CD4-positive, alpha-beta memory T cell (primary cell): ENCODE measurements at places on chromosomes 11 and 22.

- no peaks in the 10 kb centered on the region for H3K27me3 ChIP-seq
- no peaks in the 10 kb centered on the region for H3K4me1 ChIP-seq
- H3K27ac ChIP-seq: no peak overlapping the region
These were observed 87.6 kb downstream of the LARGE1 start for GRCh38 chr22:33832558-33833151.

DNA sequence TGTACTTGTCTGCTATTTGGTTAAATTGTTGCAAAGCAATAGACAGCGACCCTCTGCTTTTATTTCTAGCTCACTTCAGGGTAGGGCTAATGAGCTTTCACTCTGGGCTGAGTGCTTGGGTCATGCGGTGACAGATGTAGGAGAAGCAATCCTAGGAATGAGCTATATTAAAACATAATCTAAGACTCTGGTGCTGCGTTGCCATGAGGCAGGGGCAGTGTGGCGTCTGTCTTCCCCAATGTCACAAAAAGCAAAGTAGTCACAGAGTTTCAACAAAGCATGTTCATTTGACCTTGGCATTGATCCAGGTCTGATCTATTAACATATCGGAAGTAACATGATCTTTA is 55.5 kb upstream of the GRAMD1B start:
- no peak for DNase-seq
- H3K27me3 ChIP-seq: no peaks in the 10 kb centered on the region
- H3K4me1 ChIP-seq: no peaks in the 10 kb centered on the region
- no peaks in the 10 kb centered on the region for H3K36me3 ChIP-seq

- H3K27ac ChIP-seq: no peak overlapping the region
- no peak overlapping the region for H3K4me3 ChIP-seq
- H3K36me3 ChIP-seq: no peaks in the 10 kb centered on the region
- H3K4me1 ChIP-seq: peaks cover 11% of the 10 kb centered on the region
- peaks cover 12% of the 10 kb centered on the region for H3K27me3 ChIP-seq
These were observed 1.1 kb downstream of the CAVIN3 start for GRCh38 chr11:6319001-6319703.

DNA sequence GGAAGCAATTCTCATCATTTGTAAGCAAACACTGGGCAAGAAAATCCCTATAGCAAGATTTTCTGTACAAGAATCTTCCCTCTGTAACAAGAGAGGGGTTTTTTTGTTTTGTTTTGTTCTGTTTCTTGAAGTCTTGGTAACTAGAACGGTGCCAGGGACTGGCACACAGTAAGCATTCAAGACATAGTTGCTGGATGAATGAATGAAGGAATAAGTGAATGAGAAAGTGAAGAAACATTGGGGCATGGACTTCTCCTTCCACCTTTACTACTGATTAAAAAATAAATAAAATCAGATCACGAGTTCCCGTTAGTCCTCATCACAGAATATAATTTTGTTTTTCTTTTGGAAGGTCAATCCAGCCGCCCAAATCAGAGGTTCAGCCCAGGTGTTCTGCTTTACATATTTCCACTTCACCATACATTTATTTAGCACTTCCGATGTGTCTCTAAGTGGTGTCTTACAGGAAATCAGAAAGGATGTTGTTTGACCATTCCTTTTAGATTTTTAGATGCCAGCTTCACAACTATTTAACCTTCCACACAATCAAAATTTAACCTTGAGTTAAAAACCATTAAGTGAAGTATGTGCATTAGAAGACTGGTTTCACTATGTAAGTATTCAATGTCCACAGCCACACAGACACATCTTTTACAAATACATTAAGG is 281.2 kb downstream of the CADM1 start:
- H3K27me3 ChIP-seq: no peaks in the 10 kb centered on the region
- H3K4me3 ChIP-seq: no peak overlapping the region
- DNase-seq: no peak
- H3K27ac ChIP-seq: no peak overlapping the region
- no peaks in the 10 kb centered on the region for H3K36me3 ChIP-seq

DNA sequence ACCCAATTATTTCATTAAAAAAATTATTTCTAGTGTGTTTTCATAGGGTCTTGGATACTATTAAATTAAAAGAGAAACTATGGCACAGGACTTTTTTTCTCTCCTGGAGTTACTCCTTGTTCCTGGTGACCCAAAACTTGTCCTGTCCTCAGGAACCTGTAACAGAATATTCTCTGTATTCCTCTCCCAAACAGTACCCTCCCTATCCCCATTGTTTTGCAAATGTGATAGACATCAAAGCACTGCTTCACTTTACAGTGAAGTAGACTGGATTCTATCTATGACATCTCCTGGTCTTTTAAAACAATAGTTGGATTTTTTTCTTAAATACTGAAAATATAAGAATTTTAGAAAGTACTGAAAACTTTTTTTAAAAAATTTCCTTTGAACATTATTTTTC is 37.2 kb downstream of the FAR1 start:
- peaks cover 5% of the 10 kb centered on the region for H3K36me3 ChIP-seq
- DNase-seq: no peak
- no peaks in the 10 kb centered on the region for H3K4me1 ChIP-seq
- no peak overlapping the region for H3K27ac ChIP-seq

- no peak overlapping the region for H3K27ac ChIP-seq
- no peak overlapping the region for H3K4me3 ChIP-seq
- no peaks in the 10 kb centered on the region for H3K4me1 ChIP-seq
- H3K36me3 ChIP-seq: no peaks in the 10 kb centered on the region
- H3K27me3 ChIP-seq: no peaks in the 10 kb centered on the region
These were observed 566.8 kb upstream of the KIRREL3 start for GRCh38 chr11:127567237-127567932.

- no peak overlapping the region for H3K4me3 ChIP-seq
- no peaks in the 10 kb centered on the region for H3K36me3 ChIP-seq
- H3K27me3 ChIP-seq: no peaks in the 10 kb centered on the region
- H3K27ac ChIP-seq: no peak overlapping the region
These were observed 152.5 kb downstream of the FBXO7 start for GRCh38 chr22:32627091-32627490.

DNA sequence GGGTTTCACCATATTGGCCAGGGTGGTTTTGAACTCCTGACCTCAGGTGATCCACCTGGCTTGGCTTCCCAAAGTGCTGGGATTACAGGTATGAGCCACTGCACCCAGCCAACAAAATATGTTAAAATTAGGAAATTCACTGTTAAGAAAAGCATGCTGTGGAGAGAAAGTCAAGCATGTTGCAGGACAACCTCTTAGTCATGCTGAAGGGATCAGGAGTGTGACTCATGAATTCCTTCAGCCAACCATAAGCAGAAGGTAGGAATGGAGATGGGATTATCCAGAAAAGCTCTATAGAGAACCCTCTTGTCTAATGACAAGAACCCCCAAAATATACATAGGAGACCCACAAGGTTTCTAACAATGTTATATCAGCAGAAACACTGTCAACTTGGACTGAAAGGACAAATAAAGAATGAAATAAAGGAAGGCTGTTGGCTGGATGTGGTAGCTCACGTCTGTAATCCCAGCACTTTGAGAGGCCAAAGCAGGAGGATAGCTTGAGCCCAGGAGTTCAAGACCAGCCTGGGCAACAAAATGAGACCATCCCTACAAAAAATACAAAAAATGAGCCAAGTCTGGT is 16.0 kb downstream of the MRTFA start:
- no peak overlapping the region for H3K4me3 ChIP-seq
- H3K4me1 ChIP-seq: no peaks in the 10 kb centered on the region
- H3K36me3 ChIP-seq: no peaks in the 10 kb centered on the region
- no peak overlapping the region for H3K27ac ChIP-seq

- peaks cover 3% of the 10 kb centered on the region for H3K4me1 ChIP-seq
- H3K4me3 ChIP-seq: no peak overlapping the region
- no peak overlapping the region for H3K27ac ChIP-seq
- H3K27me3 ChIP-seq: no peaks in the 10 kb centered on the region
- peaks cover 94% of the 10 kb centered on the region for H3K36me3 ChIP-seq
- DNase-seq: no peak
These were observed 72.0 kb downstream of the FLI1 start for GRCh38 chr11:128765571-128766549.

DNA sequence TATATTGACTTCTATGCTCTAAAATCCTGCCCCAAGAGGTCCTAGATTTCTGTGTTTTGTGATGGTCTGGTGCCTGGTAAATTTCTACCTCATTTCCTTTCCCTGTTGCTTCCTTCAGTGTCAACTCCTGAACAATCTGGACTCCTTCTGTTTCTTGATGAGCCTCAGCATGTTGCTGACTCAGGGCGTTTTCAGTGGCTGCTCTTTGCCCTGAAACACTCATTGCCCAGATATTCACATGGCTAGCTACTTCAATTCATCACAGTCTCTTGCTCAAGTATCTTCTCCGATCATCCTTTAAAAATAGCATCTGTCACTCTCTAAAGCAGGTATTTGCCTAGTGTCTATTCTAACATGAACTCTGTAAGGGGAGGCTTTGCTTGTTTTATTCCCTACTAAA is 526.3 kb upstream of the RAG2 start:
- no peaks in the 10 kb centered on the region for H3K4me1 ChIP-seq
- H3K36me3 ChIP-seq: no peaks in the 10 kb centered on the region
- no peak for DNase-seq
- no peak overlapping the region for H3K4me3 ChIP-seq
- H3K27ac ChIP-seq: no peak overlapping the region

DNA sequence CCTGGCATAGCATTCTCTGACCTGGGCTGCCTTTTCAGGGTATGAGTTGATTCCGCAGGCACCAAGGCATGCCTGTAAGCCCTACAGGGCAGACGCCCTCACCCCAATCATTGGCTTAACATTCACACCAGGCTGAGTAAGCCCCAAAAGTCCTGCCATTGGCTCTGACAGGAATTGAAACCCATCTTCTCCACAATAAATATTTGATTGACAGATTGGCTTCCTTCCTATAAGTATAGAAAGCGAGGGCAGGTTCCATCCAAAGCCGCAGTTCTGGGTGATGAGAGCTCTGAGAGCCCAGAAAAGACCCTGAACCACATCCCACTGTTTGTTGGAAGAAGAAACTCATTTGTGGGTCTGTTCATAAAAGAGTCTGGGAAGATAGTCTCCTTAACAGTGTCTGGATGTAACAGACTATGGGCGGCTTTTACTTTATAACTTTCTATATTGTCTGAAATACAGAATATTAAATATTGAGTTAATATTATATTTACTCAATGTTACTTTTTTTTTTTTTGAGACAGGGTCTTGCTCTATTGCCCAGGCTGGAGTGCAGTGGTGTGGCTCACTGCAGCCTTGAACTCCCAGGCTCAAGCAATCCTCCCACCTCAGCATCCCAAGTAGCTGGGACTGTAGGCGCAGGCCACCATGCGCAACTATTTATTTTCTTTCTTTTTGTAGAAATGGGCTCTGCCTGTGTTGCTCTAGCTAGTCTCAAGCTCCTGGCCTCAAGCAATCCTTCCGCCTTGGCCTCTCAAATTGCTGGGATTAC is 46.8 kb downstream of the FAM83F start:
- peaks cover 16% of the 10 kb centered on the region for H3K4me1 ChIP-seq
- DNase-seq: no peak
- no peaks in the 10 kb centered on the region for H3K27me3 ChIP-seq
- no peak overlapping the region for H3K27ac ChIP-seq

DNA sequence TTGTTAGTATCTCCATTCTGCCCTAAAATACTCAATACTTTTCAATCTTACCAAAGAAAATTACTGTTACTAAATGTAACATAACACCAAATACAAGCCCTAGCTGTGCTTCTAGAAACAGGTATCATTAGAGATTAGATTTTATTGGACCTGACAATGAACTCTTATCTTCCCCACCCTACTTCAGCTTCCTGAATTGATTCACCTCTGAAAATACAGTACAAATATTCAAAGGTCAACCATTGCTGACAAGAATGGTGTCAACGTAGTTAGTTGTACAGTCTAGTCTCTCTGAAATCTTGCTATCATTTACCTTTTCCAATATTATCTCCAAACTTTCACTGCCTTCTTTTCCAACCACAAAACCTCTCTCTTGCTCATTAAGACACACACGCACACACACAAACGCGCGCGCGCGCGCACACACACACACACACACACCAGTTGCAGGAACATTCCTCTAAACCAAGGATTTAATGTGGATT is 22.4 kb downstream of the LRRC4C start:
- no peak overlapping the region for H3K27ac ChIP-seq
- H3K27me3 ChIP-seq: no peaks in the 10 kb centered on the region
- no peak overlapping the region for H3K4me3 ChIP-seq

DNA sequence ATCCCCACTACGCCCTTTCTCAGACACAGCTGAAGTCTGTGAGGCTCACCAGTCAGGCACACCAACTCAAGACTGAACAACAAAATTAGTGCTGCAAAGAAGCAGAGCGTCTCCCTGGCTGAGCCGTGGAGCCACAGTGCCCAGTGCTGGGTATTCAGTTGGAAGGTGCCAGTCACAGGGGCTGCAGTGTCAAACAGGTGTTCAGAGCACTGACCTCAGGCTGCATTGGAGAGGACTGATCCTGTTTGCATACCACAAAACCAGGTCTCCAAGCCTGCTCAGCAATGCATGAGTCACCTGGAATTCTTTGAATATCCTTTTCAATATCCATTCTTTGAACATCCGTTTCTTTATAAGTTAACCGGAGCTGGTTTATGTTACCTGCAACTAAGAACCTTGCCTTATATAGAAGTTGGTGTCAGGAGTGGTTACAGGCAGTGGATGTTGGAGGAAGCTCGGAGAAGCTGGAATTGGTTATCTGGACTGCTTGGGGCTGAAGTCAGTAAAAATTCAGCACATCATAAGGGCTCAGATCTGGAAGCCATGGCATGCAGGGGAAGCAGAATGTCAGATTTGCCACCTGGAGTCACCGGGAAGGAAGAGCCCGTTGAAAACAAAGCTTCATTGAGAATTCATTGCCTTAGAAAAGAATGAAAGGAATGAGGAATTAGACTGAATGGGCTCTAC is 30.3 kb downstream of the PDGFB start:
- no peaks in the 10 kb centered on the region for H3K4me1 ChIP-seq
- DNase-seq: no peak
- H3K36me3 ChIP-seq: no peaks in the 10 kb centered on the region
- no peak overlapping the region for H3K27ac ChIP-seq
- H3K4me3 ChIP-seq: no peak overlapping the region

- H3K4me3 ChIP-seq: no peak overlapping the region
- no peaks in the 10 kb centered on the region for H3K36me3 ChIP-seq
- no peak overlapping the region for H3K27ac ChIP-seq
- DNase-seq: peak; percentile 69
These were observed 25.6 kb upstream of the TH start for GRCh38 chr11:2196970-2197770.

GRCh38 chr22:48943567-48944432 is 883.9 kb downstream of the BRD1 start:
- H3K4me1 ChIP-seq: no peaks in the 10 kb centered on the region
- no peak overlapping the region for H3K27ac ChIP-seq
- no peak for DNase-seq
- no peak overlapping the region for H3K4me3 ChIP-seq
- H3K36me3 ChIP-seq: no peaks in the 10 kb centered on the region

DNA sequence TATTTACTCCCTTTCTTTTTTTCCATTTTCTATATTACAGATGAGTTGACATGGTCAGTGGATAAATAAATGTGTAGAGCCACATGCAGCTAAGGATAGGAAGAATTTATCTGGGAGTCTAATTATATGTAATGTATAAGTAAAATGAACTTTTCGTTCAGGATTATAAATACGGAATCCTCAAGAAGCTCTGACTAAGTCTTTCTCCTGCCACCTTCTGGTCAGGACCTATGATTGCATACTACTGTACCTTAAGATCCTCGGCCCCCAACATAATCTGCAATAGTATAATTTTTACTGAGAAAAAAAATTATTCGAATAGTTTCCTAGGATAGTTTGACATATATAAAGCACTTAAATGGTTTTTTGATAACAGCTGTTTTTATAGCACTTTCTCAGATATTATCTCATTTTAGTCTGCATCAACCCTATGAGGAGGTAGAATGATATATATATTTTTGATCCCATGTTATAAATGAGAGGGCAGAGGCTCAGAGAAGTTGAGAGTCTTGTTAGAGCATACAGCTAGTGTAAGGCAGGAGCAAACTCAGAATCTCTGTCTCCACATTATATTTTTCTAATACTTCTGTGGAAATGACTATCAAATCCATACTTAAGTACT is 36.1 kb downstream of the CCDC90B start:
- H3K4me1 ChIP-seq: no peaks in the 10 kb centered on the region
- DNase-seq: peak; percentile 42
- H3K27me3 ChIP-seq: no peaks in the 10 kb centered on the region
